Sciatic nerve (tissue), 2 donors: ENCODE measurements at places on chromosomes 6 and 20.
A peak's percentile ranks its signal among the peaks of the same experiment; 100 is the strongest.

- peak; percentile 73 for DNase-seq
Measured at GRCh38 chr6:139028658-139029469, at the start of gene ABRACL. Gene ABRACL (plus strand): TSS chr6:139028745. CDS start chr6:139034161, 5,416 bp downstream.

DNA sequence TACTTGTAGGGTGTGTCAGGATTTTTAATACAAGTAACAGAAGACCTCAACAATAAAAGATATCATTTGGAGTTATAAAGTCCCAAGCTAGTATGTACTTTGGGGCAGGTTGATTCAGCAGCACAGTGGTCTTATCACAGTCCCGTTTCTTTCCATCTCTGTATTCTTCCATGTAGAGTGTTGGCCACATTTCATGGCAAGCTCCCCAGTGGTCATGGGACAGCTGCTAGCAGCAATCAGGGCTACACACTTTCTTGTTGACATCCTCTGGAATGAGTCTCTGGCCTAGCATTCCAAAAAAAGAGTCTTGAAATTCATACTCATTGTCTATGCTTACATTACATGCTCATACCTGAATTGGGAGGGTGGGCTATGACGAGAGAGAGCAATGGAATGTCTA, 53.2 kb downstream of the SOBP start:
- DNase-seq = no peak

- no peak for DNase-seq
Measured at GRCh38 chr6:30238178-30238795, 25.1 kb upstream of the TRIM26 start.

DNA sequence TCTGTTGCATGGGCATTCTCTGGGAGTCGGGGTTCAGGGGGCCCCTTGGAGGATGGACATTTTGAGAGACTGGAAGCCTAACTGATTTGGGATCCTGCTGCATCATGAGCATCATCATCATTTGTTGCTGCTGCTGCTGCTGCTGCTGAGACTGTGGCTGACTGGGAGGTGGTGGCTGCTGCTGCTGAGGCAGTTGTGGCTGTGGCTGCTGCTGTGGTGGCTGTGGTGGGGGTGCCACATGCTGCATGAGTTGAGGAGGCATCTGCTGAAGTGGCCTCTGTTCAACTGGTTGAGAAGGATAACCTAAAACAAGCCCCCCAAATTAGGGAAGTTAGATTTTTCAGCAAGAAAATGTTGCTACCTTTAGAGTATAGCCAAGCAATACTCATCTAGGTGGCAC, 38.9 kb downstream of the TP53INP2 start:
- no peak for DNase-seq

- DNase-seq = no peak
Measured at GRCh38 chr20:43903953-43904826, 10.5 kb upstream of the TOX2 start.

DNA sequence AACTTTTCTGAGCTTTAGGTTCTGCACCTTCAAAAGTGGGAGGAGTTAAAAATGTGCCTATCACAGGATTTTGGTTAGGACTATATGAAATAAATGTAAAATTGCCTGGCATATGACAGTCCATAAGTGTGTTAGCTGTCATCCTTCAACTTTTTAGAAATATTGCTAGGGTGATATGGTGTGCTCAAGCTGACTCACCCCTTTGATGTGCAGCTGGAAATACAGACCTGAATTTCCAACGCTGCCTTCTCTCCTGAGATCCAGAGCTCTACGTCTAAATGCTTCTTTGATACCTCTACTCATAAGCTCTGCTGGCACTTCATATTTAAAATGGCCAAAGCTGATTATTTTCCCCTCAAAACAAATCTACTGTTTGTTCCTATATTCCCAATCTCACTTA, 2.7 kb downstream of the SLC35B3 start:
- no peak for DNase-seq

DNA sequence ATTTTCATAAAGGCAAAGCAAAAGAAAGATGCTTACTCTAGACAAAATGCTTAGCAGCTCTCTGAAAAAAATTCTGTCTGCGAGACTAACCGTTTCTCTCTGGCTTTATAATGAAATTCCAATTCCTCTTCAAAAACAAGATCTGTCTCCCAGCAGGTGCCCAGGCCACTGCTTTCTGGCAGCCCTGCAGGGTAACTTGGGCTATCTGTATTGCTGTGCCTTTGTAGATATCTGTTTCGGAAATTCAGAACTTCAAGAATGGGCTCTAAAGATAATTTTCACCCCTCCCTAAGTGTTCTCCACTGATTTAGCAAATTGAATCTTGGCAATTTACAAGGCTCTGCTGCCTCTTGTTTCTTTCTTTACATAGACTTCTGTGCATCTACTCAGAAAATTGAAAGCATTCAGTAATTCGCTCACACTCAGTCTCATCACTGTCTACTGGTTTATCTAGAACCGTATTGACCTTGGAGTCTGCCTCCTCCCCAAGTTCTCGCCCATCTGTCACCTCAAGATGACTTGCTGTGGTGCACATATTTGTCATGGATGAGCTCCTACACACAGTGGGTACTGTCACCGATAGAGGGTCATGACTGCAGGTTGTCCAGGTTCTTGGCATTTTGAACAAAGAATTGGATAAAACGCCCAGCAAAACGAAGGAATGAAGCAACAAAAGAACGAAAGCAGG, 26.4 kb upstream of the FABP7 start:
- no peak for DNase-seq

GRCh38 chr6:154134471-154135147, 95.6 kb downstream of the OPRM1 start:
- no peak for DNase-seq

DNA sequence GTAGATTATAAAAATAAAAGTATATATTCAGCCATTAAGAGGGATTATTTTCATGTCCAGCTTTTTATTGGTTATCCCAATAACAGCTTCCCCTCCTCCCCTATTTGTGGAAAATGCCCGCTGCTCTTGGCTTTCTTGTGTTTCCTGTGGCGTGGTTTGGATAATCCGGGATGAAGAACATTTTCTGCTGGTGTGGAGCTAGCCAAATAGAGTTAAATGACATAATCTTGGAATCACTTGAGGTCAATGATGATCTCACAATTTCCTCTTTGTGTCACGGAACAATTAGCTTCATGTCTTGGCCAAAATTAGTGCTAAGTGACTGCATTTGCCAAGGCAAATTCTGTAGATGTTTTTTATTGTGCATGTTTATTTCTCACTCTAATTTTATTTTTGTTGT, 394.0 kb downstream of the LAMA2 start:
- no peak for DNase-seq

GRCh38 chr6:113402544-113402943, 454.6 kb upstream of the MARCKS start:
- no peak for DNase-seq

- no peak for DNase-seq
Measured at GRCh38 chr6:20657274-20657800, 123.1 kb downstream of the CDKAL1 start.

- DNase-seq = peak; percentile 78
Measured at GRCh38 chr6:35343092-35343834, 905 bp downstream of the PPARD start.

DNA sequence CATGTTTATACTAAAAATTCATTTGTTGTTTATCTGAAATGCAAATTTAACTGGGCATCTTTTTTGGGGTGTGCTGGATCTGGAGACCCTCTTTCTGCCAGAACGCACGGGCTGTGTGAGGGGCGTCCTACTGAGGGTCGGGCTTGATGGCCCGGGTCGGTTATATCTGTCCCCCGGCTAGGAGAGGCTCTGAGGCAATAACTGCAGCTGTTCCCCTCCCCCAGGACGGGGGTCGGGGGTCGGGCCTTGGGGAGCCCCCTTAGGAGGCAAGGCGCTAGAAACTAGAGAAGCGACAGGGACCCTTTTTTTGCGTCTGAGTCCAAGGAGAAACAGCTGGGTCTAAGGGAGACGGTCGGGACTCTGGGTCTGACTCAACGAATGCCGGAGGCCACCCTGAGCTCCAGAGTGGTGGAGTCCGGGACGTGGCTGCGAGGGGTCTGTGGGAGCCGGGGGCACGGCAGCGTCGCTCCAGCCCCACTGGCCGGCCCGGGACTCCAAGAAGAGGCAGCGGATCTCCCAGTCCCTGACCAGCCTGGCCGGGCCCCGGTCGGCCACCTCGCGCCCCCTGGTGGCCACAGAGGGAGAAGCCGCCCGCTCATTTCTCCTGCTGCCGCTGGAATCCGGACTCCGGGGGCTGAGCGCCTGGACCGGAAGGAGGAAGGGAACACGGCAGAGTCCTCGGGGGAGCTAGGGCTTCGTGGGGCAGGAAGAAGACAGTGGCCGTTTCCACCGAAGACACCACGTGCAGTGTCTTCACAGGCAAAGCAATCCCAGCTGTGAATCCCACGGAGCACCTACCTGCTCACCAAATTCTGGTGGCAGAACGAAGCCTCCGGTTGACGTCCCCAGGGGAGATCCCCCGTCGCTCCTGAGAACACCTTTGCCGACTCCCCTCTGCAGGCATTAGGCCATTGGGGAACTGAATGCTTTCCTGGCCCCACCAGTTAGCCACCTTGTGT, 24.0 kb upstream of the SCML4 start:
- peak; percentile 93 for DNase-seq

DNA sequence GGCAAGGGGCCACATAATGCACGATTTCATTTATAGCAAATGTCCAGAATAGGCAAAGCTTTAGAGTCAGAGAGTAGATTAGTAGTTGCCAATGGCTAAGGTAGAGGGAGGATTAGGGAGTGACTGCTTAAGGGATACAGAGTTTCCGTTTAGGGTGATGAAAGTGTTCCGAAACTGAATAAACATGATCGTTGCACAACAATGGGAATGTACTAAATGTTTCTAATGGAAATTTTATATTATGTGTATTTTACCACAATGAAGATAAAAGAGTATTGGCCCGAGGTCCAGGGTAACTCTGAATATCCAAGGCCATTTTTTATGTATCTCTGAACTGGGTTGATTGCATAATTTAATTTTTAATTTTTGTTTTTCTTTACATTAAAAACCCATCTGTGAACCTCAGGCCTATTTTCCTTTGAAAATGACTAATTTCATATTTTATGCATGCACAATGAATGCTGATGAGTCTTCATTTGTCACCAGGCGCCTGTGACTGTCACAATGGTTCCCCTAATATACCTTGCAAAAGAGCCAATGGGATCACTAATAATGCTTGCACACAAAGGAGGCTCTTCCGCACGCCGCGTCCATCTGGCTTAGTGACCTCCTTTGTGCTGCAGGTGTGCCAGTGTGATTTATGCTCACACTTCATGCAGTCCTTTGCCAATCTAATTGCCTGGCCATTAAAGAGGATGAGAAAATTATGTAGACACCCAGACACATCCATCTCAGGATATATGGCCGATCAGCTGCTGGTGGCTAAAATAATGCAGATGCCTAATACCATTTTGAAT, 612.5 kb downstream of the CDH26 start:
- no peak for DNase-seq

DNA sequence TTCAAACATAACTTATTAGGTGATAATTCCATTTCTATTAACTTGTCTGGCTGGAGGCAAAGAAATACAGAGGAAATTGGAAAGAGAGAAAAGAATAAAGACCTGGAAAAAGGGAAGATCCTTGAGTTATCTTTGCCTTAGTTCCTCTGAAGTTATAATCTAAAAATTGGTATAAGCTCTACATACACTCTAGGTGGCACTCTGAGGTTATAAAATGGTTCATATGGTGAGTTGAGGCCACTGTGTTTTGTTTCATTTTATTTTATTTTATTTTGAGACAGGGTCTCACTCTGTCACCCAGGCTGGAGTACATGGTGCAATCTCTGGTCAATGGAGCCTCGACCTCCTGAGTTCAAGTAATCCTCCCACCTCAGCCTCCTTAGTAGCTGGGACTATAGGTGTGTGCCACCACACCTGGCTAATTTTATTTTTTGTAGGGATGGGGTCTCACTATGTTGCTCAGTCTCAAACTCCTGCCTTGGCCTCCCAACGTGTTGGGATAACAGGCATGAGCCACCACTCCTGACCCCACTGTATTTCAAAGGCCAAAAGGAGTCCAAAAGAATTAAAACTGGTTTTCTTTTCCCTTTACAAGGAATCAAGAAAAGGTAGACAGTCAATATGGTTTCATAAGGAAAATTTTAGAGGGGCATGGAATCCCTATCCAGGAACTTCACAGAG, 19.4 kb downstream of the GPX6 start:
- no peak for DNase-seq

DNA sequence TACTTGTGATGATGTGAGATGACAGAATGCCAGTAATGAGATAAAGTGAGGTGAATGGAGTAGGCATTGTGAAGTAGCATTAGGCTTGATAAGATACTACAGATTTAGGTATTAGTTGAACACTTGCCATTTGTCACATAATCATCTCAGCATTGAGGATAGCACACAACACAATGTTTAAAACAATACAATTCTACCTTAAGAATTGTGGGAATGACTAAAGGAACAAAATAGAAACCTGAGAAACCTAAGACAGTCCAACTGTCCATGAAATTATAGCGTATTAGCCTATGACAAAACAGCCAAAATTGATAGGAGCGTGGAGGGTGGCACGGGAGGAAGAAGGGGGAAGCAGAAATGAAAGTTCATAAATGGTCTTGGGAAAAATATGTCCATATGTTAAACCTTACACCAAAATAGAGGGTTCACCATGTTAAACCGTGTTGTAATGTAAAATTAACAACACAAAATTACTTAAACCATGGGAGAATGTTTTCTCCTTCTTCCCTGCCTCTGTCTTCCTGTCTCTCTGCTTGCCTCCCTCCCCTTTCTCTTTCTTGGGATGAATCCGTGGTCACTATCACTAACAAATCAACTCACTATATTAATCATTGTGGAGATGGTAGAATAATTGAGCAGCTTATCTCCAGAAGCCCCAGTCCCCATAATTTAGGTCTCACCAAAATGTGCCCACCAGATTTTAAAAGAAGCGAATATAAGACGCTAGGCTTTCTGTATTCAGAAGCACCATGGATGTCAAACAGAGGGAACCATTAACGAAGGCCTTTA, 33.0 kb upstream of the HFE start:
- DNase-seq = no peak

DNA sequence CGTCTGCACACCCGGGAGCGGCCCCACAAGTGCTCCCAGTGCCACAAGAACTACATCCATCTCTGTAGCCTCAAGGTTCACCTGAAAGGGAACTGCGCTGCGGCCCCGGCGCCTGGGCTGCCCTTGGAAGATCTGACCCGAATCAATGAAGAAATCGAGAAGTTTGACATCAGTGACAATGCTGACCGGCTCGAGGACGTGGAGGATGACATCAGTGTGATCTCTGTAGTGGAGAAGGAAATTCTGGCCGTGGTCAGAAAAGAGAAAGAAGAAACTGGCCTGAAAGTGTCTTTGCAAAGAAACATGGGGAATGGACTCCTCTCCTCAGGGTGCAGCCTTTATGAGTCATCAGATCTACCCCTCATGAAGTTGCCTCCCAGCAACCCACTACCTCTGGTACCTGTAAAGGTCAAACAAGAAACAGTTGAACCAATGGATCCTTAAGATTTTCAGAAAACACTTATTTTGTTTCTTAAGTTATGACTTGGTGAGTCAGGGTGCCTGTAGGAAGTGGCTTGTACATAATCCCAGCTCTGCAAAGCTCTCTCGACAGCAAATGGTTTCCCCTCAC, 21.0 kb downstream of the PRDM1 start:
- DNase-seq = no peak

GRCh38 chr20:37388831-37389230, 42.9 kb downstream of the SRC start:
- no peak for DNase-seq
